ENCODE measurements at places on chromosomes 4 and X.

DNA sequence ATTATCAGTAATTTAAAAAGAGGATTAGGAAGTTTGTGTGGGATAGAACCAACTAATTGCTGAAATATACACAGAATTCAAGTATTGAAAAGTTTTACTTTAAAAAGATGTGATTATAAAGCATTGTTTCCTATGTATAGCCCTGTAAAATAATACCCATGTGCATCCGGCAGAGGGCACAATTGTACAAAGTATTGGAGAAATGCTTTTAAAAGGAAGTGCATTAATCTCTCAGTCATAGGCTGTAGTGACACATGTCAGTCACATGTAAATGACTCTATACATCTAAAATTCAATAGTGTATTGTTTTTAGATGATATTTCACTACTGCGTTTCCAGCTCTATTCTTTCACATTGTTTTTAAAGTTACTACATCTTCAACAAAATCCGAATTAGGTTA, 9.7 kb upstream of the GEMIN8 start:
- peak; percentile 72 for DNase-seq

DNA sequence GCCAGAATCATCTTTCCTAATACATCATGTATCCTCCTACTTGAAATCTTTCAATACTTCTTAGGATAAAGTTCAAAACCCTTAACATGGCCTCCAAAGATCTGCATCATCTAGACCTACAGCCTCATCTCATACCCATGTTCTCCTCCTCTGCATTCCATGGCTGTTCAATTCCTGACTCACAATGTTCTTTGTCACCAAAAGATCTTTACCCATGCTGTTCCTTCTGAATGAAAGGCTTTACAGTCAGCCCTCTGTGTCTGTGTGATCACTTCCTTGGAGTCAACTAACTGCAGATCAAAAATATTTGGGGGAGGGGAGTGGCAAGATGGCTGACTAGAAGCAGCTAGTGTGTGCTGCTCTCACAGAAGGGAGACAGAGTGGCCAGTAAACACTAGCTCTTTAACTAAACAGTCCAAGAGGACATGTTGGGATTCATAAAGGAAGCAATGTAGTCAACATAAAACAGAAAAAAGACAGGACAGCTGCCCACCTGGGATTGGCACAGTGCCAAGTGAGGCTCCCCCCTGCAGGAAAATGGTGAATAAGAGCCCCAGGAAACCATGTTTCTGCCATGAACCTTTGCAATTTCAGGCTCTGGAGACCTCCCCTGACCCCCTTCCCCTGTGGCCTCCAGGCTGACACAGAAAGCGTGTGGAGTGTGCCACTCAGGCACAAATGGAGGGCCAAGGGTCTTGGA, 31.9 kb downstream of the CBR4 start:
- DNase-seq = no peak

DNA sequence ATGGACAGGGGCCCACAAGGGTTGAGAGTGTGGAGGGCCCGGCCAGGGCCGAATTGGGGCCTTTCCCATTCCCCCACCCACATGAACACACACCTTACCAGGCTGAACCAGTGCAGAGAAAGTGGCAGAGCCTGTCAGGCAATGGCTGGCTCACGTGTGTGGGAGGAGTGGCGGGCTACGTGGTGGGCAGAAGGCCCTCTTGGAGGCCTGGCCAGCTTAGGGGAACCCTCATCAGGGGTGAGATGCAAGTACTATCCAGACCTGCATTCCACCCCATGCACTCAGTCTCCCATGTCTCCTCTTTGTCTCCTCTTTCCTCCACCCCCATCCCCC, 965 bp downstream of the TCEAL4 start:
- DNase-seq = no peak

- DNase-seq = peak; percentile 81
These were observed 119.1 kb upstream of the TRIM2 start for GRCh38 chr4:153084980-153085630.

- DNase-seq = peak; percentile 38
These were observed 48.5 kb upstream of the HDAC8 start for GRCh38 chrX:72621163-72621562.

- DNase-seq = no peak
These were observed 151.9 kb downstream of the AFAP1 start for GRCh38 chr4:7787681-7788141.

DNA sequence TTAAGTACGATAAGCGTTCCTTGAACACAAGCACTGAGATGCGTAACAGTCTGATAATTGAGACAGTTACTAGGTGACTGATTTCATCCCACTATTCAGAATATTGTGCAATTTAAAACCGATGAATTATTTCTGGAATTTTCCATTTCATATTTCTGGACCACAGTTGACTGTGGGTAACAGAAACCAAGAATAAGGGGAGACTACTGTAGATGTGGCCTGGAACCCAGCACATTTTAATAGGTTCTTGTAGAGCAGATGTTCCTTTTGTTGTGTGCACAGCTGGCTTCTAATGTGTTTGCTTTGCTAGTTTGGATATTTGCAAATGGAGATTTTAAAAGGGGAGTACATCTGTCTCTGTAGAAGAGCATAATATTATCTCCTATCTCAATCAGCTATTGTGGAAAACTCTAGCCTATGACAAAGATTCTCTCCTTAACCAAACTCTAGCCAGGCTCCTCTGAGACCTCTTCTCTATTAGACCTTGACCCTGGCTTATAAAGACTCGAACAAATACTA, 16.4 kb downstream of the NAAA start:
- DNase-seq = no peak
